ENCODE measurements at places on chromosomes 5 and 9.

GRCh38 chr9:137437691-137438590 lies 3.2 kb downstream of the ENTPD8 start:
- DNase-seq: no peak

- DNase-seq: no peak
Observed at GRCh38 chr9:34405719-34406118, 29.0 kb upstream of the MYORG start.

GRCh38 chr9:12640016-12640587 lies 53.1 kb upstream of the TYRP1 start:
- DNase-seq: no peak

- DNase-seq: no peak
Observed at GRCh38 chr9:4349816-4350418, 50.0 kb upstream of the GLIS3 start.

DNA sequence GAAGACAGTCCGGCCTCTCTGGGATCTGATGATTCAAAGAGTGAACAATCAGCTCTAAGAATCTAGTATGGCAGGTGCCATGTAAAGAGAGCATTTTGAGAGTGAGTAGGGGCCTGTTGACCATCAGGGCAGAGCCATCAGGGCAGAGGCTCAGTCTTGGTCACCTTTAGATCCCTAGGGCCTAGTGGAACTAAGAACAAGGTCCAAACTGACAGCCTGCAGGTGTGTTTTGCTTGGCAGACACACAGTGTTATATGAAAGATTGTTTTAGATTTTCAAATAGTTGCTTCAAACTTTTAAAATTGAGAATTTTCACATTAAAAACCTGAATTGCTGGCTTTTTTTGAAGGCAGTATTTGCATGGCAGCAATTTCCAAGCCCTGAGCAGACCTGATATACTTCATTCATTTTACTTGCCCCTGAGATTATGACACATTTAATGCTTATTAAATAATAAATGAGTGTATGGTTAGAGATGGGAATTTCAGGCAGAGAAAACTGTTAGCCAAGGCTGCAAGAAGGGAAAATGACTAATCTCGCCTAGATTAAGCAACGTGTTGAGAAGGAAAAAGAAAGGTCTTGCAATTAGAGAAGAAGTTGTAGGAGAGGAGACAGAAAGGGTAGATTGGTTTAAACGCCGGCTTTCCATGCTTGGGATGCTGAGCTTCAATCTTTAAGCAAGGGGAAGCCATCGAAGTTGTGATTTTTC lies 279.6 kb downstream of the ARRDC3 start:
- DNase-seq: no peak

Measured in T-cell (primary cell).